ENCODE measurements at places on chromosomes 16 and 17.

GRCh38 chr16:86092586-86093480 is 193.9 kb downstream of the IRF8 start:
- no peak for DNase-seq

- DNase-seq: no peak
Measured at GRCh38 chr16:52869243-52869642, 183.5 kb downstream of the CHD9NB start.

- no peak for DNase-seq
Measured at GRCh38 chr16:85836706-85837582, 37.4 kb downstream of the COX4I1 start.

- DNase-seq: no peak
Measured at GRCh38 chr17:21228111-21228510, 14.2 kb upstream of the TMEM11 start.

DNA sequence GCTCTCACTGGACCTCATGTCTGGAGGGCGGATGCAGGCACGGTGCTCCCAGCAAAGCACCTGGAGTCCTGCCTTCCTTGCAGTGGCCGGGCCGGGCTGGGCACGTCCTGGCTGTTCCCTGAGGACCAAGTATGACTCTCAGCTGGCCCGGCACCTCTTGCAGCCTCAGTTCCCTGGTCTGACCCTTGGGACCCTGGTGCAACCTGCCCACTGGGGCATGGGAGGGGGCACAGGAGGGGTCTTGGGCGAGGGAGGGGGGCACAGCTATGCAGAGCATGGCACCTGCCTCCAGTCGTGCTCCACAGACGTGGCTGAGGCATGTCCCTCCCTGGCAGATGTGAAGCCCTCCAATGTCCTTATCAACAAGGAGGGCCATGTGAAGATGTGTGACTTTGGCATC is 19.6 kb downstream of the MAP2K3 start:
- DNase-seq: no peak

DNA sequence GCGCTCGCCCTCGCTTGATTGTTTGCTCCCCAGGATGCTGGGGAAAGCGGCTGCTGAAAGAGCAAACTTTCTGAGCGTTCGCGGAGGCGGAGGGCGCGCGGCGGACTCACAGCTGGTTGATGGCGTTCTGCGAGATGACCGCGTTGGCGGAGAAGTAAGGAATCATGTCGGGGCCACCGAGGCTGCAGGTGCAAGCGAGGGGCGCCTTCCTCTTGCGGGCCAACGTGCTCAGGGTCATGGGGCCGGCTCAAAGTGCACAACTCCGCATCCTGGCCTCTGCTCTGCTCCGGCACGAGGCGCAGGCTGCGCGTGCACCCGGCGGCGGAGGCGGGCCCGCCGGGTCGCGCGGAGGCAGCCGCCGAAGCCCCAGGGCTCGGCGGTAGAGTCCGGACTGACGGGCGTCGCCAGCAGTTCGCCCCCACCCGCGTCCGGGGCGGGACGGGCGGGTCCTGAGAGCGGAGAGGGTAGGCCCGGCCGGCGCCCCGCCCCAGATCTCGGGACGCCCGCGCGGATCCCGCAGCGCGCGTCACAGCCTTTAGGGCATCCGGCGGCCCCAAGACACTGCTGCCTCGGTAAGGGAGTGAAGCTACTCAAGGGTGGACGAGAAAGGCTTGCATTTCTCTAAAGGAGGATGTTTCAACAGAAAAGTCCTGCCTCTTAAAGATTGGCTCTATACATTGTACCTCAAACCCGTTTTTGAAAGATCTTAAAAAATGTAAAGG is 138.5 kb upstream of the CORO6 start:
- peak; percentile 71 for DNase-seq

DNA sequence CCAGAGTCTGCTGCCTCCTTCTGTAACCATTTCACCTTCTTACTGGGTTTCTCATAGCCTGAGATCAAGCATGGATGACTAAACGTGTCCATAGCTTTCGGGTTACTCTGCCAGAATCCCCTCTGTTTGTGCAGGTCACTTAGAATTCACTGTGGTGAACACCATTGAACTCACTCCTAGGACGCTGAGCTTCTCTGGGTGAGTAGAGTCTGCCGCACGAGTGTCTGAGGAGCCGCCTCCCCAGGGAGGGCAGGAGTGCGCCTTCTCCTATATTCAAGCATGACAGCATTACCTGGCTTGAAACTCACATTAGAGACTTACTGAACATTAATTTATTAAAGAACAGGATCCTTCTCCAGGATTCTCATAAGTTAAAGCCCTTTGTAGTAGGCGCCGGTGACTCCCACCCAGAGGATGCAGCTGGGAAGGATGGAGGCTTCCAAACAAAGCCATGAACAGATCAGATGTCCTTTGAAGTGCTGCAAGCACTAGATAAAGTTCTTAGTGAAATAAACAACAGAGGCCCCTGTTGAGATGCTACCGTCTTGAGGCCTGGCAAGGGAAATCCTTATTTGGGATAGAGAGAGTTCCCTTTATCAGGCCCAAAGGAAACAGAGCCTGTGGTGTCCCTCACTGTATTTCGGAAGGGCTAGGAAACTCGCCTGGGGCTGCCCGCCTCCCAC is 144.6 kb upstream of the PLCG2 start:
- DNase-seq: no peak

DNA sequence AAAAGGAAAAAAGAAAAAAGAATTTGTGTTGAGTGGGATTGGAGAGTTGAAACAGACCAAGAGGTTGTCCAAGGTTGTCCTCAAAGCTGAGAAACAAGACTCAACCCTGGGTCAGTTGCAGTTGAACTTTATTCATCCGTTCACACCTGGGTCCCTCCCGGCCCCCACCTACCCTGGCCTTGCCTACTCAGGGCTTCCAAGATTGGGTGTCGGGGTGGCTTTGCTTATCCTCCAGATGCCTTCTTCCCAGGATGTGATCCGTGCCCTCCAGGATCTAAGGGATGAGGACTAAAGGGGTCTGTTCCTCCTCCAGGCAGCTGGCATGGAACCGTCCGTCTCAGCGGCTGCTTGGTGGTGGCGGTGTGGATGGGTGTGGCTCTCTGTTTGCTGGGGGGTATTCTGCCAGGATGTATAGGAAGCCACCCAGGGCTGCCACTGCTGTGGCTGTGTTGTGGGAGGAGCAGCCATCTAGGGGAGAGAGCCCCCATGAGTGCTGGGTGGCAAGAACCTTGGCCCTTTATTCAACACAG is 10.3 kb upstream of the NAGPA start:
- no peak for DNase-seq

DNA sequence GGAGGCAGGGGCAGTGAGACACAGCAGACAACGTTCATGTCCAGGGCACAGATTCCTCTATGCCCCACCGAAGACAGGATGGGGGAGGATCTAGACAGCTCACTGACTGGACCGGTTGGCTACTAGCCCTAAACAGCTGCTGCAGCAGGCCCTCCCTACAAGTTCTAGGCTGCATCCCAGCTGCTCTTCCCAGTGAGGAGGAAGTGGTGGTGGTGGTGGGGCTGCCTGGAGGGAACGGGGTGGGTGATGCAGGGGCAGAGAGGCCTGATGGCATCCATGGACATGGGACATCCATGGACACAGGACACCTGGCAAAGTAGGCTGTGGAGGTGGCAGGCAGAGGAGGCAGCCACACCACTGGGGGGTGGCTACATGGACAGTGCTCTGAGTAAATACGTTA is 18.3 kb downstream of the SPHK1 start:
- DNase-seq: no peak

- no peak for DNase-seq
Measured at GRCh38 chr17:71801301-71801700, 319.5 kb upstream of the SOX9 start.

DNA sequence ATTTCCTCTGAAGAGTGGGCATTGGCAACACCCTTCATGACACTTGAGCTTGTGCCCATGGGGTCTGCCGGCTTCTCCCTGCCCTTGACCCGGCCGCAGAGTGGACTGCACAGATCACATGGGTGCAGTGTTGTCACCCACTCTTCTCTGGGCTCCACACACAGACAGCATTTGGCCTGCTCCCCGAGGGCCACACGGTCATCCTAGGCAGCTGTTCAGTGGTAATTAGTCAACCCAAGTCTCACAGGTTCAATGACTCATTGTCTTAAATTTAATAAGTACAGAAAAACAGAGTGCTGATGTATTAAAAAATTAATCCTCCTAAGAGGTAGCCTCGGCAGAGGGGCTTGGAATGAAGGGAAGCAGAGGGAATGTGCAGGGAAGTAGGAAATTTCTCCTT is 204.8 kb downstream of the MSI2 start:
- DNase-seq: no peak

- no peak for DNase-seq
Measured at GRCh38 chr16:65675161-65675560, 553.3 kb upstream of the CDH11 start.

DNA sequence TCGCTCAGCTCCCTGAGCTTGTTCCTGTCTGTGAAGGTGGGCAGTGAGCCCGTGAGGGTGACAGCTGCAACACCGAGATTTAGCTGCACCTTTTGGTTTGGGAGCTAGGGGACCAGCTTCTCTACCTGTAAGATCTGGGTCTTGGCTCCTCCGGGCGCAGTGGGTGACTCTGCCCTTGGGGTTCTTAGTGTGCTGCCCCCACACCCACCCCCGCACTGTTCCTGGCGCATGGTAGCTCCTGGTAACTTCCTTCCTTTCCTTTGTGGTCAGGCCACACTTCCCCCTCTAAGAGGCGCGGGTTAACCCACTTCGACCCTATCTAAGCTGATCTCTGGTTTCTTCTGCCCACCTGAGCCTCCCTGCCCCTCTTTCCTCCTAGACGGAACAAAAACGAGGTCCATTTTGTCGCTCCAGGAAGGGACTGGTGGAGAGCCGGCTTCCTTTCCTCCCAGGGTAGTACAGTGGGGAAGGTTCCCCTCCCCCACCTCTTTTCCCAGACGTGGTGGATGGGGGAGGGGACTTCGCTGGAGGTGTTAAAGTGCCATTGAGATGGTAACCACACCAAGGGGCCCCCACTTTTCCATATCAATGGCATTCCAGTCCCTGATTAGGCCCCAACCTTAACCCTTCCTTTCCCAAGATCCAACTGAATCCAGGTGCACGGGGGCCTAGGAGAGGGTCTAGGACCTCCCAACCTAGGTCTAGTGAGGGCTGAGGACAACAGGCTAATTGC is 4.6 kb upstream of the CLDN9 start:
- no peak for DNase-seq

DNA sequence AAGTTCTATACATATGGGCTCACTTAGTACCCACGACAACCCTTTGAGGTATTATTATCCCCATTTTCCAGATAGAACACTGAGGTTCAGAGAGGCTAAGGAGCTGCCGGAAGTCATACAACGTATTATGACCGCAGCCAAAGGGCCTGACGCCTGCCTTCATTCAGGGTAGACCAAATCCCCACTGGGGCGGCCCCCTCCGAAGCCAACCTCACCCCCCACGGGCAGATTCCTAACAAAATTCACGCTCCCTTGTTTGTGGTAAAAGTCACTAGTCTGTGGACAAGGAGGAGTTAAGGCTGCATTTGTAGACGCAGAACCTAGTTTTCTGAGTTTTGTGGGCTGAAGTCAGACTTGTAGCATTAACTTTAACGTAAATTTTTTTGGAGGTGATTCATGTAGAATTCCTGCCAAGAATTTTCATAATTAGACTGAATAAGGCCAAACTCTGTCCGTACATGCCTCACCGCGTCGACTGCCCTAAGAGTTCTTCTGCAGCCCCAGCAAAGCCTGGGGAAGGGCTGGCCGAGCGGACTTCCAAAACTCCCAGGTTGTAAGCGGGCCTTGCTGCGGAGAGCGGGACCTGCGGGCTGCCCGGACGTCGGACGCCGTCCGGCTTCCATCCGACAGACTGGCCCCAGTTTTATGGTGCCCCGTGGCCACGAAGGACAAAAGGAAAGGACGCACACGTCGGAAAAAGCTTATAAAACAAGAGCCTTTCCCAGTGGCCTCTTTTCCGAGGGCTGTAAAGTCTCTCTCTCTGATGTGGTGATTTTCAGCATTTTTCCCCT is 75.7 kb downstream of the NXN start:
- DNase-seq: peak; percentile 91

DNA sequence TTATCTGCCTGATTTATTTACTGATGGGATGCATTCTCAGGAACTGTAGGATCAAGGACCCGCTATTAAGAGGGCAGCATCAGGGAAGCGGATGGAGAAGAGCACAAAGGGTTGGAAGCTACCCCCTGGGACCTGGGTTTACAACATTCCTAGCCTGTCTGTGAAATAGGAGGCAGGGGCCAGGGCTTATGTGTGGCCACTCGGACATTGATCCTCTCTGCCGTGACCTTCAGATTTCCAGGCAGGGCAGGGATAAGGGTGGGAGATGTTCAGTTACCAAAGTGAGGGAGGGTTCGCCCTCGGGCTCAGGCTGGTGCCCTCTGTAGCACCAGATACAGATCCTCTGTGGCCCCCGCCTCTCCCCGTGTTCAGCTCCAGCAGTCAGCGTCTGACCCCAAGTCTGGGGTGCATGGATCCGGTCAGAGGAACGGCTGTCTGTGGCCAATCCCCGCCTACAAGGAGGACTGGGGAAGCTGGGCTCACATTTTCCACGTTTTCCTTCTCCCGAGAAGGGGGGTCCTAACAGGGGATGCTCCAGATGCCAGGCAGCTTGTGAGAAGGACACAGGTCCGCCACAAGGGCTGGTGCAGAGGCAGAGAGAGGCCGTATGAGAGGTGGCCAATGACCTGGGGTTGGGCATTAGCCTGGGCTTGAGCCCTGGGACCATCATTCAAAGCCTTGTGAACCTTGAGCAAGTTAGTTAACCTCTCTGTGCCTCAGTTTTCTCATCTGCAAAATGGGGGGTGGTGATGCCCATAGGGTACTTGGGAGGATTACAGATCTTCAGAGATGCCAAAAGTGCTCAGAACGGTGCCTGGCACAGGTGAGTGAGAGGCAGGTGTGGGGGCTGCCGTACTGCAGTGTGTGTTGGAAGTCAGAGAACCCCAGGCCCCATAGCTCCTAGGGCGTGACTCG is 48.3 kb downstream of the ATP2C2 start:
- no peak for DNase-seq

DNA sequence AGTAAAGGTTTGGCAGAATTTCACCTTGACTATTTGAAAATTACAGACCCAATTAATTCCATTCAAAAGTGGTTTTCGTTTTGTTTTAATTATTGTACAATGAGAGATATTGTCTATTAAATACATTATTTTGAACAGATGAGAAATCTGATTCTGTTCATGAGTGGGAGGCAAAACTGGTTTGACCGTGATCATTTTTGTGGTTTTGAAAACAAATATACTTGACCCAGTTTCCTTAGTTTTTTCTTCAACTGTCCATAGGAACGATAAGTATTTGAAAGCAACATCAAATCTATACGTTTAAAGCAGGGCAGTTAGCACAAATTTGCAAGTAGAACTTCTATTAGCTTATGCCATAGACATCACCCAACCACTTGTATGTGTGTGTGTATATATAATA is 72.6 kb downstream of the CDK12 start:
- DNase-seq: no peak

DNA sequence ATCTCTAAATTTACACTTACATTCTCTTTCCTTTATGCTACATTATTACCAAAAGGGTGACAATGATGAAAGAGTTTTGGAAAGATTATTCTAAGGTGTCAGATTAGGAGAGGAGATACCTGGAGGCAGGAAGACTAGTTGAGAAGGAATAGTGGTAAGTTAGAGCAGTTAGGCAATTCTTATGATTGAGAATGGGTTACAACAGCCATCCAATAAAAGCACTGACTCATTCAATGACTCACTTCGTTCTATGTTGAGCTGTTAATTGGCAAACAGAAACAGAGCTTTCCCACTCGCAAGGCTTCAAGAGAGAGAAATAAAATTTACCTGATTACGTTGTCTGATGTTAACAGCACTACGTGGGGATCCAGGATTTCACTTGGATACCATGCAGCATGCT is 5.8 kb downstream of the NUP88 start:
- DNase-seq: peak; percentile 58

GRCh38 chr16:51553314-51553713 is 402.2 kb upstream of the SALL1 start:
- DNase-seq: no peak

GRCh38 chr17:42521036-42521435 is 15.0 kb upstream of the NAGLU start:
- no peak for DNase-seq

GRCh38 chr16:87132361-87133014 is 184.7 kb downstream of the C16orf95 start:
- DNase-seq: peak; percentile 62
